NCI-H1417 treated with DMSO at 0.1 percent for 48 hours (cell line): ENCODE measurements at places on chromosomes 7 and 10.

DNA sequence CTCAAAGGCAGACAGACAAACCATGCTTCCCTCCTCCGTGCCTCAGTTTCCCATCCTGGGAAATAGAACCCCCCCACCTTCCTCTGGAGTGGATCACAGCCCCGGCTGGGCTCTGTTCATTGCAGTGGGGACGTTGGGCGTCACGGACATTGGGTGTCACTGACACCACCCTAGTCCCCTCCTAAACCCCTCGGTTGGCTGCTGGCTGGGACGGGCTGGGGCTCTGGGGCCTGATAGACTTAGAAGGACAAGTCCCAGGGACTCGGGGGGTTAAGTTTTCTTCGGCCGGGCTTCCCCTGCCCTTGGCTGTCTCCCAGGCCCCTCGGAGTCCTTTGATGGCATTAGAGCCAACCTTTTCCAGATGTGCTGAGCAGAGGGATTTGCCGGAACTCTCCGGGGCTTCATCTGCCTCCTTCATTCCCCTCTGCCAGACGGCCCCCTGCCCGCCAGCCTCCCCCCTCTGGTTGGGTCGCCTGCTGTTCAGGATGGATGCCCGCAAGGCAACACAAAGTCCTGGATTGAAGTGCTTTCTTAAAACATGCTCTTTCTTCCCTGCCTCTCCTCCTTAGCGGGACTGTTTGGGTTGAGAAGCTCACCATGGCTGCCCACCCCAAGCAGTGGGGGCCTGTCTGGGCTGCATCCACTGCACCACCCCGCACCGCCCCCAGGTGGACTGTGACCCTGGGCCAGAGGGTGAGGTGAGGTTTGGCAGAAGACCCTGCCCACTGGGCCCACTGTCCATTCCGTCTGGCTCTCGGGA, 73.0 kb downstream of the COL26A1 start:
- no peak for DNase-seq

- no peak for DNase-seq
Observed at GRCh38 chr10:125116041-125116649, 44.2 kb downstream of the CTBP2 start.

DNA sequence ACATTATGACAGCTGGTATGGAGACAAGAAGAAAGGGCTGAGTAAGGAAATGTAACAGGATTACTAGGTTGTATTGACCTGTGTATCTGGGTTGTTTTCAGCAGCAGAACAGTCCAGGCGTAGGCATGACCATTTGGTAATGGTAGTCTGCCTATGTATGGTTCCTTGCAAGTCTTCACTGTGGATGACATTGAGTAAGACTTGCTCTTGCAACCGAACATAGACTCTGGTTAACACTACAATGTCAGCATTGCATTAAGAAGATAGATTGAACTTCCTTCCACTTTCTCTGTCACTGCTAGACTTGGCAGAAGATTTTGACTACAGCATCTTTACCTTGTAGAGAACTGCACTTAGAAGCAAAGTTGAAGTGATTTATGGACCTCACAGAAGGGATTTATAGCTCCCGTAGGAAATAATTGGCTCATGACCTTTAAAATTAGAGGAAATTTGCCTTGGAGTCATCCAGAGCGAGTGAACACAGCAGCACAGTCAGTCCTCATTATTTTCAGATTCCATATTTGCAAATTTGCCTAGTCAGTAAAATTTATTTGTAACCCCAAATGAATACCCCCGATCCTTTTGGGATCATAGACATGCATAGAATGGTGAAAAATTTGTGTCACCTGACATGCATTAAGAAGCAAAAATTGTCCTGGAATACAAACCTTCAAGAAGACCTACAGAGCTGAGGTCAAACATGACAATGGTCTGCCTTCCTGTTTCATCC, 79.6 kb upstream of the STRIP2 start:
- no peak for DNase-seq

- DNase-seq: no peak
Observed at GRCh38 chr7:117269417-117269816, 53.4 kb downstream of the WNT2 start.

GRCh38 chr7:26127411-26127810, 24.6 kb upstream of the NFE2L3 start:
- no peak for DNase-seq

GRCh38 chr10:29239569-29240472, 49.0 kb upstream of the LYZL1 start:
- no peak for DNase-seq

GRCh38 chr10:13701157-13701919, 114.6 kb downstream of the PRPF18 start:
- DNase-seq: no peak
